Stimulated activated CD8-positive, alpha-beta memory T cell treated with anti-CD3 and anti-CD28 coated beads, Interleukin-12 subunit alpha, Interleukin-12 subunit beta, amount 100 ng/mL, for 1 hour (primary cell): ENCODE measurements at places on chromosomes 4 and X.

GRCh38 chr4:140116442-140117104 is 37.4 kb downstream of the MAML3 start:
- DNase-seq: no peak

- no peak for DNase-seq
Measured at GRCh38 chrX:9913146-9913433, 54.1 kb upstream of the CLDN34 start.

- no peak for DNase-seq
Measured at GRCh38 chr4:32864713-32865351, 2144.7 kb downstream of the PCDH7 start.

- DNase-seq: no peak
Measured at GRCh38 chr4:21697583-21697982, 251.0 kb downstream of the KCNIP4 start.

- DNase-seq: no peak
Measured at GRCh38 chr4:64174247-64174882, 234.9 kb downstream of the TECRL start.
